ENCODE measurements at places on chromosomes 1 and 21.

DNA sequence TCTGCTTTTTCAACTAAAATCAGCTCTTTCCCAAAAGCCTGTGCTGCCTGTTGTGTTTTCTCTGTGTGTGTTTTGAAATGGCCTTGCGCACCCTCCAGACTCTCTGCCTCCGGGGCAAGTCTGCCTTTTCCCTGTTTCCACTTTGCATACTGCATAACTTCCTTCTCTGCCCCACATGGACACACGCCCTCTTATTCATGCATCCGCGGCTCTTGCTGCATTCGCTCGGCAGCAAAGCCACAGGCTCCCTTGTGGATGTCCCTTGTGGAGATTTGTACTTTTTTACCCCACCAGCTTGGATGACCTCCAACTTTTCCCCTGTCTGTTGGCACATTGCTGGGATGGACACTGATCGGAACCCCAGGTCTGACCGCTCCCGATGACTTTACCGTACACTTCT lies 147.6 kb downstream of the ADSS2 start:
- DNase-seq, result no peak

GRCh38 chr1:91777630-91778300 lies 108.2 kb downstream of the TGFBR3 start:
- DNase-seq, result no peak

DNA sequence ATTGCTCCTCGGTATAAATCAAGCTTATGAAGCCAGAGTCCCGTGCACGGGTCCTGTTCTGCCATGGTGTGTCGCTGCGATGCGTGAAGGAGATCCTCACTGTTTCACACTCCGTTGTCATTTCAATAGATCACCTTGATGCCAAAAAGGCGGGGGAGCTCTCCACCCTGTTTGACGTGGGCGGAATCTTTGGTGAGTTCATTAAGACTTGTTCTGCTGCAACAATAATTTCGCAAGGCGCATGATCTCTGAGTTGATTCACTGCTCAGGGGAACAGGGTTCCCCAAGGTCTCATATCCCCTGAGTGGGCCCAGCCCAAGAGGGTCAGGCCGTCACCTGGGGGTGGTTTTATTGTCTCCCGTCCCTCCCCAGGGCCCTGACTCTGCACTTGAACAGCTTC lies 50.0 kb downstream of the SLC37A1 start:
- no peak for DNase-seq

DNA sequence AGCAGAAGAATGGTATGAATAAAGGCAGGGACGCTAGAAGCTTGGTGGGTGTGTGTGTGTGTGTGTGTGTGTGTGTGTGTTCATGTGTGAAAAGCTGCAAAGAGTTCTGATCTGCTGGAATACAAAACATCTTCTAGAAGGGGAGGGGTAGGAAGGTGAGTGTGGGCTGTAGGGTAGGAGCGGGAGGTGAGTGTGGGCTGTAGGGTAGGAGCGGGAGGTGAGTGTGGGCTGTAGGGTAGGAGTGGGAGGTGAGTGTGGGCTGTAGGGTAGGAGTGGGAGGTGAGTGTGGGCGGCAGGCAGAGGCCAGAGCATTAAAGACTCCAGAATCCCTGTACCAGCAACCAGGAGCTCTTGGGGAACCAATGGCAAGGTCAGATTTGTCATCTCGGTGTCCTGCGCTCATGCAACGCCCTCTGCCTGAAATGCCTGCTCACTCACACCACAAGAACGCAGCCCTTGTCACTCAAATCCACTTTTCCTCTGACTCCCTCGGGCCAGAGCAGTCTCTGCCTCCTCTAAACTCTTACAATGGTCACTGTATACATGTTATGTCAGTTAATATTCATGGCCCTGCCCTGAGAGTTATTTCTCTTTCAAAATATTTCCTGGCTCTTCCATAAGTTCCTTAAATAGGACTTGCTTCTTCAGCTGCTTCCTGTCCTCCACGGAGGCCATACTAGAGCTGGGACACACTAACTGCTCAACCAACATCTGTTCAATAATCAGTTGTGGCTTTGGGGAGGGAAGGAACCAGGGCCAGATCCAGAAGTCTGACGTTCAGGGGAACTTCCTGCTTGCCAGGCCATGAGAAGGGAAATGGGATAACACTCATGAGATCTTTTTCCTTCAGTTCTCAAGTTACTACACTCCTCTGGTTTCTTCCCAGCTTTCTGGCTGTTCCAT lies 53.6 kb upstream of the ZNF644 start:
- no peak for DNase-seq

- peak; percentile 3 for DNase-seq
Observed at GRCh38 chr1:194338241-194338948, 1152.0 kb upstream of the B3GALT2 start.

- DNase-seq, result no peak
Observed at GRCh38 chr1:228430243-228430642, 13.6 kb upstream of the TRIM17 start.

DNA sequence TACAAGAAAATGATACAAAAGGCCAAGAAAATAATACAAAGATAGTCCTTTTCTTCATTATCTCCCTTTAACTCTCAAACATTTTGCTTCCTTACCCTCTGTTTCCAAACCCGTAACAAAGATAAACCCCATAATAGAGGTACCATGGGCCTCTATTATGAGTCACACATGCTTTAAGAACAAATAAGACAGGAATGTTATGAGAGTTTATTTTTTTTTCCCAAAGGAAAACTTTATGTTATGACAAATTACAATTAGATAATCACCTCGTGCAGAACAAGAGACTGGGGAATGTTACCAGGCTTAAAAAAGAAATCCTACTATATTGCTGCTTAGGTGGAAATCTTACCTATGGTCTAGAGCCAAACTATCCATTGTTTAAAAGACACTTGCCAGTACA lies 272.0 kb downstream of the BRINP3 start:
- DNase-seq, result no peak

DNA sequence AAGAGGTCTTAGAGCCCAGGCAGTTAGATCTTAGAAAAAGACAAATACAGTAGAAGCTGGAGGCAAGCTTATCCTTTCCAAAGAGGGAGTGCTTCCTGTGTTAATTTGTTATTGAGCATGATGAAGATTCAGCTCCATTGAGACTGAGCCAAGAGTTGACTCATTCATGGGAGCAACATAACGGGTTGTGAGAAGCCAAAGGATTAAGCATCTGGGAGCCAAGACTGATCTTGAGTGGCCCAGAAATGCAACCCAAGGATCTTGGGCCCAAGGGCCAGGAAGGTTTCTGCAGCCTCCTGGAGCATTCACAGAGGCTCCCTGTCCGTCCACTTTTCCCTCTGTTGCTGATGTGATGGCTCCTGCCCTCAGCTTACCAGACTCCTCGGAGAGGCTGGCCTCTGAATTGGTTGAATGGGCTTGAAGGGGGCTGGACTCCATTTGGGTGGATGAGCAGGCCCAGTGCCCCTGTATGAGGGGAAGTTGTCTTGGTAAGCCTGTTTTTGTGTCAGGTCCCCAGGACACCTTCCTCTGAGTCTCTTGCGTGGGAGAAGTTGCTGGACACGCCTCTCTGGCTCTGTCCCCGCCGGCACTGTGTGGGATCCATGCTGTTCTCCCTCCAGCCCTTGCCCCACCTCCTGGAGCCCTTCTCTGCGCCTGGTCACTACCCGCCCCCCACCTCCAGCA lies 42.4 kb downstream of the PDE9A start:
- no peak for DNase-seq

DNA sequence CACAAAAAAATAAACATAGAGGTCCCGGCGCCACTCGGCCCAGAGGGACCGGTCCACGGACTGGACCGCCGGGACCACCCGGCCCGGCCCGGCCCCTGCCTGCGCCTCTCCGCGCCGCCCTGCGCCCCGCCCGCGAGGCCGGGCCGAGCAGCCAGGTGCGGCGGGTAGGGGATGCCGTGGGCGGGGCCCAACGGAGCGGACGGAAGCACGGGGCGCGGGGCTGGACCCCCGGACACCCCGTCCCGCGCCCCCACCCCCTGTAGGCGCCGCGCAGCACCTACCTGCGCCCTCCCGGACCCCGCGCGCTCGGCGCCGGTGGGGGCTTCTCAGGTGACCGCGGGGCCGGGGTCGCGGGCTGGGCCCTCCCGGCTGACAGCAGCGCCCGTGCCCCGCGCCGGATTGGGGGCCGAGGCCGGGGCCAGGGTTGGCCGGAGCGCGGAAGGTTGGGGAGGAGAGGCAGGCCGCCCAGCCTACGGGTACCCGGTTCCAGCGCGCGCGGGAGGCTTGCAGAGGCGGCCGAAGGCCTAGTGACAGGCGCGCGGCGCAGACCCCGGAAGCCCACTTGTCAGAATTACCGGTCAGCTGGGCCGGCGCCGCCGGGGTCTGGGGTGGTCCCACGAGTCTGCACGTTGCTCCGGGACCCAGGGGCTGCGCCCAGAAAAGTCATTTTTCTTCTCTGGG lies 351.9 kb upstream of the CAMK1G start:
- no peak for DNase-seq

GRCh38 chr1:9181176-9181906 lies 52.4 kb upstream of the GPR157 start:
- peak; percentile 34 for DNase-seq

DNA sequence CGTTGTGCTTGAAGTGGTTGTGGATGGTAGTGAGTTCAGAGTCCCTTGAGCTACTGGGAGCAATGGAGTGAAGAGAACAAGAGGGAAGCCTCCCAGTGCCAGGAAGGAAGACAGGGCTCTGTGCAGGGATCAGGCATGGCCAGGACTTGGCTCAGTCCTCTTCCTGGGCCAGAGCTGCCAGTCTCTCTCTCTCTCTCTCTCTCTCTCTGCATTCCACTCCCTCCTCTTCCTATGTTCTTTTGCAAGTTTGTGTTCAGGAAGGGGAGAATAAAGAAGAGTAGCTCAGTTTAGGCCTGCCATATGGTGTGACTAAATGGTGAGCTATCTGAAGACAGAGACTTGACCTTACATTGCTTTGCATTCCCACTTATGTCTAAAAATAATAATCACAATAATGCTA lies 20.5 kb upstream of the RPTN start:
- DNase-seq, result peak; percentile 14

DNA sequence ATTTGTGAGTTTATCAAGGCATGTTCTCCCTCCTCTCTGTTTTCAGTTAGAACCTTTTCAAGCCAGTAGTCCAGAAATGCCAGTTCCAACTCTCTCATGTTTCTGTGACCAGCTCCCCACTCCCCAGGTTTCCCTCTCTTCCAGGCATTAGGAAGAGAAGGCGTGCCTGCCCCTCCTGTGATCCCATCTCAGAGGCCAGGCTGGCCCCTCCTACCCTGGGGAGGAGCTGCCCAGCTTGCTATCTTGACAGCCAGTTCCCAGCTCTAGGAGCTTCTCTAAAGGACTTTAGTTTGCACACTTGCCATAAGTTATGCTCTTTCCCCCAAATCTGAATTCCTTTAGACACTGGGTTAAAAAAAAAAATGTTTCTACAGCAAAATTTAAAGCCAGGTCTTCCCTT lies 8.9 kb downstream of the HYI start:
- no peak for DNase-seq

- peak; percentile 58 for DNase-seq
Observed at GRCh38 chr1:209875515-209875914, 47.7 kb downstream of the UTP25 start.

- peak; percentile 16 for DNase-seq
Observed at GRCh38 chr1:54791880-54792522, 9.1 kb downstream of the TTC22 start.
